Amygdala (tissue), 56 donors: ENCODE measurements at places on chromosomes 13 and 19.

GRCh38 chr19:28746478-28746877 lies 466.5 kb downstream of the UQCRFS1 start:
- no peak for DNase-seq

DNA sequence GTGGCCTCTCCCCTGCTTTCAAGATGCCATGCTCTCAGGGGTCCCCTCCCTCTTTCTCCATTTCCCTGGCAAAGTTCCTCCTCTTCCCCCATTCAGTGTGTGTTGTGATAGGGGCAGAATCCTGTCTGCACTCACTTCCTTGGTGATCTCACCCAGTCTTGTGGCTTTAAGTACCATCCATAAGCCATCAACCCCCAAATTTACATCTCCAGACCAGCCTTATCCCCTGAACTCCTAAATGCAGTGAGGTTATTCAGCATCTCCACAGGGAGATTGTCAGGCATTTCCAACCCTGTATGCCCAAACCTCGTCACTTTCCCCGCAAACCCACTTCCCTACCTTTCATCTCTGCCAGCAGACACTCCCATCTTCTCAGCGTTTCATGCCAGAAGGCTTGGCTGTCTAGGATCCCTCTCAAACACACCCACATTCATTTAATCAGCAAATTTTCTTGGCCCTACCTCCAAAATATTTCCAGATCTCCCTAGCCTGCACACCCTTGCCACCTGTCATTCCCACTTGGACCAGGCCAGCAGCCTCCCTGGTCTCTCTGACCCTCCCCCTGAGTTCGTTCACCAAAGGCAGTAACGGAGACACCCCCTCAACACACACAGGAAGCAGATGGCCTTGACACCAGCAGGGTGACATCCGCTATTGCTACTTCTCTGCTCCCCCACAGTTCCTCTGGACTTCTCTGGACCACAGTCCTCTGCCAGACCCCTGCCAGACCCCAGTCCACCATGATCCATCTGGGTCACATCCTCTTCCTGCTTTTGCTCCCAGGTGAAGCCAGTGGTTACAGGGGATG lies at the start of gene HCST:
HCST (plus strand) TSS at position 676 of the 808 bp plus-strand sequence; CDS start at position 741, 65 bp downstream.
- no peak for DNase-seq

DNA sequence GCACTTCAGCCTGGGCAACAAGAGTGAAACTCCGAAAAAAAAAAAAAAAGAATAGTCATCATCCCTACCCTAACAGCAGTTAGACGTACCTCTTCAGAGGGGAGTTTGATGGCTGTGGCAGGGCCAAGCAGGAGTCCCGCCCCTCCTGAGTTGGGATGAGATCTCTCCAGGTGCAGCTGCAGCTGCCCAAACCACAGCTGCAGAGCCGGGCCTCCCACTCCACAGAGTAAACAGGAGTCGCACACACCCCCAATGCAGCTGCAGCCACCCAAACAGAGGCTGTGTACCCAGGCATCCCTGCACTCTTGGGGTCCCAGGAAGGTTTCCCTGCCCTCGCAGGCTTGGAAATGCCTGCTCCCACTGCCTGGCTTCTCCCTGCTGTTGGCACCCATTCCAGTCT lies 17.4 kb upstream of the MLLT1 start:
- no peak for DNase-seq

GRCh38 chr19:47854459-47854858 lies 4.6 kb upstream of the TPRX2 start:
- no peak for DNase-seq

- DNase-seq = no peak
Measured at GRCh38 chr13:79989217-79989661, 351.7 kb downstream of the SPRY2 start.

DNA sequence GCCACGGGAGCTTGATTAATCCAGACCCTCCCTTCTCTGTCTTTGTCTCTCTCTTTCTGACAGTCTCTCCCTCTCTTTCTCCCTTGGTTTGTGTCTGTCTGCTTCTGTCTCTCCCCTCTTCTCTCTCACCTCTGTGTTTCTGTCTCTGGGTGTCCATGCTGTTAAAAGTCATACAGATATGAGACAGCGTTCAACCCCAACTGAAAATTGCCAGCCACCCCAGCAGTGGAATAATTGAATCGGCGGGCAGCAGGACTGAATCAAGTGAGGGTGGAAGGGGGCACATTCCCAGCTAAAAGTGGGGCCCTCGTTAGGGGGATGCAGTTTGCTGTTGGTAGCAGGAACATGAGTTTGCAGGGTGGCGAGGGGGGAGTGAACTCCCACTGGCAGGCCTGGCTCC lies 43.7 kb downstream of the TINCR start:
- no peak for DNase-seq

DNA sequence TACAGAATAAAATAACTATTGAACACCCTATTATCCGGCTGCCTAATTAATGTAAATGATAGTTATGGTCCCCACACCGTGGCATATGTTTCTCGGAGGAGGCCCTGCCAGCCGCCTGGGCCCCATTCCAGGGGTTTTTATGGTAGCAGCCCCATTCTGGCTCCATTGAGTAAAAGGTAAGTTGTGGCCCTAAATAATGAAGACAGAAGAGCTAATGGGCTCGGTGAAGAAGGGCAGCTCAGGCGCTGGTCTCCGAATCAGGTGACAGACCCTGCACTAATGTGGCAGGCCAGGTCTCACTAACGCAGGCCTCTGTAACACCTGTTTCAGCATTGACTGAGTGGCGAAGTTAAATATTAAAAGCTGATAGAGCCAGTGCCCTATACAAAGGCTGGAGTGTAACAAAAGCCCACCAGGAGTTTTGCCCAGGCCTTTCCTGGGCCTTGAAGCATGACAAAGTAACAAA lies 19.1 kb downstream of the POP4 start:
- DNase-seq = no peak

DNA sequence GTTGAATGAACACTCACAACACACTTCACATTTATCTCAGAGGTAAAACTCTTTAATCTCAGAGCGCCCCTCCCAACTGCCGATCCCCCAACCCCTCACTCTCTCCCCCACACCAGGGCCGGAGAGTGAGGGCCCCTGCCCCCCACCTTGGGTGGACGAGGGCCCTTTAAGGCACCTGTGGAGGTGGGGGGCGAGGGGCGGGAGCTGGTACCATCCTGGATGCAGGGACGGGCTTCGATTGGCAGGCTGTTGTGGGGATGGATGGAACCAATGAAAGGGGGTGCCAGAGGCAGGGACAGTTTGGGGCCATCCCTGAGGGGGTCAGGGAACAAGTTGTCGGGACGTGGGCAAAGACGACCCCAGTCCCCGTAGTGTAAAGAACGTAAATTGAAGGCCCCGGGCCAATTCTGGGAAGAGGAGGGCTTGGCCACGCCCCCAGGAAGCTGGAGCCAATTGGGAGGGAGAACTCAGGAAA lies 1.7 kb upstream of the PNKP start:
- DNase-seq = no peak

DNA sequence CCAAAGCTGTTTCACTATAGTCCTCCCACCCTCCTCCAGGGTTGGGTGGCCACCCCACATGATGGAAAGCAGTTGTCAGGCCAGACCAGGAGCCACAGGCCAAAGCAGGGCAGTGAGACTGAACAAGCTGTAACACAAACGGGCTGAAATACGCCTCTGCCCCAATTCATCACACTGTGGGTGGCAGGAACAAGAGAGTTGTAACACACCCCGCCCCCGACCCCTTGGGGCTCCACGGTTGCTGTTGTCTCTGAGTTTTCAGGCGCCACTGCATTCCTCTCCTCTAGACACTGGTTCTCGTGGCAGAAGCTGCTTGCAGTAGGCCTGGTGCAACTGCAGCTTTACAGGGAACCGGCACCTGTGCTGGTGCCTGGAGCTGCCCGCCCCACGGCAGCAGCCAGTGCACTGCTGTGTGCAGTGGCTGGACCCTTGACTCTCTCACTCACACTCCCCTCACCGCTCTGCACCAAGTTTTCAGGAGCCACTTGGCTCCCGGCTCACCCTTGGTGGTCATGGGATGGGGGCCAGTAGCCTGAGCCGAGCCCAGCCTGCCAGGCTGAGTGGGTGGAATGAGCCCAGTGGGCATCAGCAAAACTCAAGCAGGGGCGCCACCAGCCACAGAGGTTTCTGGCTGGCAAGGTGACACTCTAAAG lies 1314.5 kb upstream of the MIR17HG start:
- no peak for DNase-seq

DNA sequence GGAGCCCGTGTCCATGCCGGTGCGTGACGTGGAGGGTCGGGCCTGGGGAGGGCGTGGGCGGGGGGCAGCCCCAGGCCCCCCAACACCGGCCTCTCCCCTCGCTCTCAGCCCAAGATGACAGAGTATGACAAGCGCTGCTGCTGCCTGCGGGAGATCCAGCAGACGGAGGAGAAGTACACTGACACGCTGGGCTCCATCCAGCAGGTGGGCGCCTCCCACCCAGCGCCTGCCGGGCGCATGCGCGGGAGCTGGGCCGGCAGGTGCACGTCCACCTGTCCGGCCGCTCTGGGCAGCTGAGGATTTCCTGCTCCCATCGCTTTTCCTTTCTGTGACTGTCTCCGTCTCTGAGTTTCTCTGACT lies 49.8 kb downstream of the VAV1 start:
- DNase-seq = no peak

DNA sequence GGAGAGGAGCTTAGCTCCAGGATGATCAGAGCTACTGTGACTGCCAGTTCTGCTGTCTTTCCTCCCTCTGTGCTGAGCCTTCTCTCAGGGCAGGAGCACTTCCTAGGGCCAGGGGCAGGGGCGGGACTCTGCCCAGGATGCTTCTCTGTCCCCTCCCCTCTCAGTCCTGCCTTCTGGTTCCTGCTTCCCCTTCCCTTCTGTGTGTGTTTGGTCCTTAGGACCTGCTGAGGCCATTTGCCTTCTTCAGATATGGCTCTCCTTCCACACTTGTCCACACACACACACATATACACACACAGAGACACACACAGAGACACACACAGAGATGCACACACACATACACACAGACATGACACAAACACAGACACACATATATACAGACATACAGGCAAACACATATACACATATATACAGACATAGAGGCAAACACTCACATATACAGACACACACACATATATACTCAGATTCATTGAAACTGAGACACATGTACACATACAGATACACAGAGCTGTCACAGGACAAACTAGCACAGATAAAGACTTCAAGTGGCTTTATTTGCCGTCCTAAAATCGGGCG lies 22.0 kb upstream of the CD177 start:
- no peak for DNase-seq

GRCh38 chr19:2166741-2167738 lies 3.3 kb downstream of the DOT1L start:
- peak; percentile 22 for DNase-seq

DNA sequence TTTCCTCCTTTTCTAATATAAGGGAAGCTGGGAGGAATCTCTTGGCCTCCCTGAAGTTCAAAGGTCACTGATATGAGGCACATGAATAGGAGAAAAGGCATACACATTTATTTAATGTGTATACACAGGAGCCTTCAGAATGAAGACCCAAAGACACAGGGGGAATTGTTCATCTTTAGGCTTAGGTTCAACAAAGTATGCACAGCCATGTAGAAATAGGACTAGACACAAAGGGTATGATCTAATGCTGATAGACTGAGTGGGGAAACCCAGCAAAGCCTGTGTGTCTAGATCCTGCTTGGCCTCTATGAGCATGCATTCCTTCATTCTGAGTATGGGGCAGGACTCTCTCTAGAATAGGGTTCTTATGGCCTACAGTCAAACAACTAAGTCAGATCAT lies 177.1 kb upstream of the RFC3 start:
- no peak for DNase-seq

- no peak for DNase-seq
Measured at GRCh38 chr13:51202477-51203046, 19.6 kb upstream of the FAM124A start.

DNA sequence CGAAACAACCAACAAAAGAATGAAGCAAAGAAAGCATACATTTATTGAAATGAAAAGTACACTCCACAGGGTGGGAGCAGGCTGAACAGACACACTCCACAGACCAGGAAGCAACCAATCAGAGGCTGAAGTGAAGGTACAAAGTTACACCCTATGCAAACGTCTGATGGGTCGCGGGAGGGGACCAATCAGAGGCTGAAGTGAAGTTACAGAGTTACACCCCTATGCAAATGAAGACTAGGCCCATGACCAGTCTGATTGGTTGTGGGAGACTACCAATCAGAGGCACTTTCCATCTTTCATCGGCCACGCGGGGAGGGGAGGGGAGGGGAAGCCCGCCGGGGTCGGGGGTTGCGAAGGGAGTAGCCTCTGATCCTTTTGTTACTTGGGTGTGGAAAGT lies 12.4 kb upstream of the FBL start:
- DNase-seq = no peak

- DNase-seq = no peak
Measured at GRCh38 chr13:75391432-75392100, 90.4 kb downstream of the TBC1D4 start.

DNA sequence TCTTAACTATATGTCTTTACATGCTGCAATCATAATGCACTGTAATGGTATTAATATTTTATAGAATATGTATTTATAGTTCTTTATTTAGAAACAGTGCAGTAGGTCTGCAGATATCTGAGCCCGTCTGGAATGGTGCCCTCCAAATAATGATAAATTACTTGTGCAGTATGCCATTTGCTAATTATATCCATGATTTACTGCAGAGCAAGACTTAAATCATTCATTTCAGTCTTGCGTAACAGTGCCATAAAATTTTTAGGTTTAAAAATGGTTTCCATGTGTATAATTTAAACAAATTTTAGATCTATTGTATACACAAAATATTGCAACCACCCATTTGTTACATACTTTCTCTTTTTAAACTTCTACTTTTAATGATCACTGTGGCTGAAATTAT lies 175.1 kb downstream of the ZNF536 start:
- DNase-seq = no peak

DNA sequence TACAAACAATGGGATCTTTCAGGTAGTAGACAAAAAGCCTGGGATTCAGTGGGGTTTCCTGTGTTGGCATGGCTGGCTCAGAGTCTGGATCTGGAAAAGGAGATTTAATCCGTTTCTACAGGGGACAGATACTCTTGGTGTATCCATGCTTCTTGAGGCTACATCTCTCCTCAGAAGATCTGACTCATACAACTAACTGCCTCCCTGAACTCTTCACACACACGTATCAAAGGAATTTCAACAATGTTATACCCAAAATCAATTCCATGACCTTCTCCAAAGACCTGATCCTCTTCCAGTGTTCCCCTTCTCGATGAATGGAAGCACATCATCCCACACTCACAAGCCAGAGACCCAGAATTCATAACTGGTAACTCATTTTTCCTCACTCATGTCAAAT lies 435.3 kb upstream of the NBEA start:
- no peak for DNase-seq

DNA sequence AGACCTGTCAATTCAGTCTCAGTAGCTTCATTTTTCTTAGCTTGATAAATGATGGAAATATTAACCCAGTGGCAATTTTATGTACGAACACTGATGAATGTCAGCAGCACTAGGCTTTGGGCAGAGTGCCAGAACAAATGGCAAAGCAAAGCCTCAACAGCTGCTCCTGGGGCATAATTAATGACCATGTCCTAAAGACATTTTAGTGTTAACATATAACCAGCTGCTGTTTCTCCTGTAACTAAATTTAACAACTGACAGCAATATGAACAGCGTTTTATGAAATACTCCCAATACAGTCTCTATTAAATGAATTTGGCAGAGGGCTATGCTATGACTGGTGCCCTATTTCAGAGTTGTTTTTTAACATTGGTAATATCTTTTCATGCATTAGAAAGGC lies 47.1 kb downstream of the ZNF568 start:
- DNase-seq = no peak

- DNase-seq = peak; percentile 49
Measured at GRCh38 chr13:91347202-91347995, at the start of gene MIR17HG. Gene MIR17HG (plus strand): TSS chr13:91347687.
